Camera-type eye (tissue), 1 donor: ENCODE measurements at places on chromosomes 2 and 18. TPM values are rescaled to one million over a fixed set of nuclear protein-coding genes. Genes with fewer than 3 reads are reported as not detected.

The CRYGB gene
- 254 TPM for total RNA-seq

The DSG4 gene
- not detected for total RNA-seq

The MIB1 gene
- total RNA-seq: 120 TPM

The HOXD4 gene
- 0.33 TPM for total RNA-seq

The CLEC4F gene
- 9.1 TPM for total RNA-seq

The SNED1 gene
- total RNA-seq: 16.0 TPM

The CABYR gene
- total RNA-seq: 7.0 TPM

The MYO7B gene
- 0.60 TPM for total RNA-seq

The FAM124B gene
- 8.2 TPM for total RNA-seq

The TSPYL6 gene
- 0.44 TPM for total RNA-seq

The GEN1 gene
- 11.9 TPM for total RNA-seq

The RMND5A gene
- 93.2 TPM for total RNA-seq
